ENCODE measurements at places on chromosomes 2 and 18.

DNA sequence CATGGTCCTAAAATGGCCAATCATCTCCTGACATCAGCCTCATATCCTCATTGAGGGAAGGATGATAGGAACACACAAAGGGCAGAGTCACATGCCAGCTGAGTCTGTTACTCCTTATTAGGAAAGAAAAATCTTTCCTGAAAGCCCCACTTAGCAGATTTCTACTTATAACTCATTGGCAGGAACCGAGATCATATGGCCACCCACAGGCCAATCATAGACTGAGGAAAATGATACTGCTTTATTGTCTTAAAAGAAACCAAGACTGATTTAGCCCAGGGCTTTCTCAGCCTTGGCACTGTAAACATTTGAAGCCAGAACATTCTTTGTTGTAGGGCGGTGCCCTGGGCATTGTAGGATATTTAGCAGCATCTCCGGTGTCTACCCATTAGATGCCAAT lies 18.7 kb downstream of the GKN2 start:
- no peak for DNase-seq

DNA sequence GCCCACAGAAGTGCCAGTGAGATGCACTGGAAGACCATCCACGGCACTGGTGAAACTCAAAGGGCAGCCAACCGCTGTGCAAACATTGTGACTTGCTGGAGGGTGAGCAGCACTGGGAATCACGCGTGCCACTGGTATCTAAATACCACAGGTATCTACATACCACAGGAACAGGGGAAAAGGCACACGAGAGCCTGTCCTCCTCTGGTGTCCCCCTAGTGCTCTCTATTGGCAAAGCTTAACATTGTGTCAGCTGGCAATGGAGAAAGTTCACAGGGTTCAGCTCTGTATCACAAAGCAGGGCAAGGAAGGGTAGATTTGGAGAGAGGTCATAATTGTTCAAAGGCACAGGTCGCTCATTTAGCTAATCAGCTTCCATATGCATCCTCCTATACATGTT lies 12.6 kb upstream of the SEC11C start:
- DNase-seq: no peak

DNA sequence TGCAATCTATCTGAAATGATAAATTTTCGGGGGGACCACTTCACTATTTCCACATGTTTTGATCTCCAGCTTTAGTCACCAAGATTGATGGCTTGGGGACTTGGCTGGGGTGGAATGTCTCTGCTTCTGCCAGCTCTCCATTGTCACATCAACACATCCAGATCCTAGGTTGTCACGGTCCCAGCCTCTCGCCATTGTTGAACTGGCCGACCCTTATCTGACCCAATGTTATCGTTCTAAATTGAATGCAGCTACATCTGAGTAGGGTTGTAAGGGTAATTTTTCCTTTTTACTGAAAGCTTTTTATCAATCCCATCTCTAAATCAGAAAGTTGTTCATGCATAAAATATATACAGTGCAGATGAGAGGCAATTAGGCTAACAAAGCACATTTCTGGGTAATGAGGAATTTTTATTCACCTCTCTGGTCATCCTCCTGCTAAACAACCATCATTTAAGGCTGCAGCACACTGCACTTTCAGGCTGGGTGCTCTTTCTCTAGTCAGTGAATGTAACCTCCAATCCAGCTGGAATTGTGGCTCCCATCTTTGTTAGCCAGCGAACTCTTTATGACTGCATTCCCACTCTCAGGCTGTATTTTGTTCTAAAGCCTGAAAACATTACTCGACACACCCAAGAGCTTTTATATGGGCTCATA lies 128.2 kb downstream of the COL4A4 start:
- DNase-seq: no peak

DNA sequence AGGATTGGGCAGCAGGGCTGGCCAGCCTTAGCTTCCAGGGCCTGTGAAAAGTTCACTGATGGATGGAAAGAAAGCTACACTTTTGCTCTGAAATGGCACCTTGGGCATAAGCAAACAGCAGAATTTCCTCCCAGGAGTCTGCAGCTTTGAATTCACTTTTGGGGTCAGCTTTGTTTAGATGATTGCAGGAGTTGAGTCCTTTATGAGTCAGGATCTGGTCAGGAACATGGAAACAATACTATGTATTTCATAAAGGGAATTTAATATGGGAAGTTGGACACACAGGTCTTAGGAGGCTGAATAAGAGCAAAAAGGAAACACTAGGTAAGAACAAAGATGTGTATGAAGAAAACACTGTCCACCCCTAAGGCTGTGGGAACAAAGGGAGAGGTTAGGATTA lies 345.3 kb downstream of the TSN start:
- DNase-seq: no peak

- no peak for DNase-seq
Measured at GRCh38 chr18:44518091-44518615, 162.5 kb upstream of the SETBP1 start.

DNA sequence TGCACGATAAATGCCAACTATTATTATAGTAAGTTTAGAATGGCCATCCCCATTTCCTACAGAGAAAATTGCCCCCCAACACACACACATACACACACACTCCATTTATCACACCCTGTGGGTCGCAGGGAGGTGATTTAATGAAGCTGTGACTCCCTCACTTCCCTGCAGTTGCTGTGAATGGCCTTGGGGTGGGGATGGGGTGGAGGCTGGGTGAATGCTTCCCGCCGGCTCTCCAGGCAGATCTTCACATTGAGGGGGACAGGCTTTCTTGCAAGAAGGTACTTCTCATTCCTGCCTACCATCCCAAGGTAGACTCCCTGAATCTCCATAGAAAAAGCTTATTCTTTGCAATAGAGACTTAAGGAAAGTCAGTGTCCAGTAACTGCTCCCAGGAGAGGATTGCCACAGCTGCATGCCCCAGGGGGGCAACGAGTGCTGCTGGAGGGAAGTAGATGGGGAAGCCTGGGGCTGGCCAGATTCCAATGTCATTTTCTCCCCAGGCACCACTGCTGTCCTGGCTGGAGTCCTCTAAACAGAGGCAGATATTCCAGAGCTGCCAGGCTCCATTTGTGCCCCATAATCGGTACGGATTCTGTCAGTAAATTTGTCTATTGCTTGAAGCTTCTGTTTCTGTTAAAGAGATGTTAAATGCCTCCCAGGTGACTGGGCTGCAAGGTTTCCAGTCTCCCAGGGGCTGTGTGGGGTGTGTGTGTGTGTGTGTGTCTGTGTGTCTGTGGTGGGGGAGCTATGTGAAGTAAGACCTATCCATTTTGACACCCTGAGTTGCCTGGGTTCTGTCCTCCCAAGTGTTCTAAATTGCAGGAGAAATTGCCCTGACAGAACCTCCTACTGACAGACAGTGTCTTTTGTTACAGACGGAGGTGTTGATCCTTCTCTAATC lies 265.5 kb downstream of the SRBD1 start:
- DNase-seq: no peak

GRCh38 chr2:39893616-39894015 lies 114.6 kb upstream of the THUMPD2 start:
- no peak for DNase-seq

DNA sequence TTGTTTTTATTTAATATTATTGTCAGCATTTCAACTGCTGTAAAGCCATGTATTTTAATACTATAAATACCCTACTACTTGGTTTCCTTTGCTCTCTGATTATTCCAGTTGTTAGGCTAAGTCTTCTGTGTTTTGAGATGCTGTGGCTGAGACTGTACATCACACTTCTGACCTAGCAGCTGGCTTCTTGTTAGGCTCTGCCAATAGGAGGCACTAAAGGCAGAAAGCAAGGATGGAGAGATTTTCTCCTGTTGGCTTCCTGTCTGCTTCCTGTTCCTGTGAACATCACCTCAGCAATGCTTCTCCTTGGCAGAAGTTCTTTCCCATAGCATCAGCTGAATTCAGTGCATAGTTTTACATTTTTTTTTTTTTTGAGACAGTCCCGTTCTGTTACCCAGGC lies 68.3 kb upstream of the YPEL5 start:
- no peak for DNase-seq

DNA sequence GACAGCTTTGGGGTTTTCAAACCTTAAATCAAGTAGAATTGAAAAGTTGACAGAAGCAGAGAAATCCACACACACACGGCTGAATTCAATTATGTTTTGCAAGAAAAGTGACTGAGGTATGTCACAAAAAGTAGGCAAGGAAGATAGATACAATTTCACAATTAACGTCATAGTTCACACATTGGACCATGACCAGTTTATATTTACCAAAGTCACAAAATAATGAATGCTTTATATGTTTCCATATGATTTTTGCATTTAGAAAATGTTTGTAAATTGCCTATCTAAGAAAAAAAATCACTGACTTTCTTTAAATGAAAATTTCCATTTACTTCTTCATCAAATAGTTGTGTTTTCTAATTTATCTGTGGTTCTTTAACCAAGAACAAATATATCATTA lies 29.4 kb upstream of the ZNF516 start:
- DNase-seq: no peak

DNA sequence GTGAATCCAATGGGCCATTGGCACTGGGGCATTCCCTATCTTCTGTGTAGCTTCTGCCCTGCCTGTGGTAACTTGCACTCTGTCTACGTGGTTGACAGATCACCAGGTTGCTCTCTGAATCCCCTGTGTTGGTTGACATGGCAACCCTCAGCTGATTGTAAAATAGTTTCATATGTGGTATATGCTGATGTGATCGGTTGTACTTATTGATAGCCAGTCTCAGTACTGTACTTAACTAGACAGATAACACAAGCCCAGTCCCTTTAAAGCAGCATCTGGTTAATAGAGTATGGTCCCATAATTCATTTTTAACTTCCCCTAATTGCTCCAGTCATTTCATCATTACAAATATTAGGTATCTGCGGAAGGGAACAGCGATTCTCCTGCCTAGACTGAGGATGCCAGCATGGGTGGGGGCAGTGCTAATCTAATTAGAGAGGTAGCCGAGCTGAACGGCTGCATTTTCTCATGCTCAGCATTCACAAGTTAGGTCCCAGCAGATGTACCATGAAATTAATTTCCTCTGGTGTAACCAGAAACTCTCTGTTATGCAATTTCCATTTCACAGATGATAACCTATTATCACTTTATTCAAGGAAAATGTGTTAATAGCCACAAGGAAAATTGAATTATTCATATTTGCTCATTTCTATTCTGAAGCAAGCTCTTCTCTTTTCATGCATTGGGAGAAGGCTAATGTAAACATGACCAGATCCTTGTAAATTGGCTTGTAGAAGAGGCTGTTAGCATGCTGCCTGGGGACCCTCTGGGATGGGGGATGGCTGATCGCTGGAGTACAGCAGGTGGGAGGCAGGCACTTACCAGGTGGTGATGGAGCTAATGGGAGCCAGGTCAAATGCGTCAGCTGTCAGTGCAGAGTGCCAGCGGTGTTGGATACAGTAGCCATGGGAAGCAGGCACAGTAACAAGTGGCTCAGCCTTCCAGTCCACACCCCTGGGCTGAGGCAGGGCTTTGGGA lies 608.3 kb downstream of the GALR1 start:
- no peak for DNase-seq

DNA sequence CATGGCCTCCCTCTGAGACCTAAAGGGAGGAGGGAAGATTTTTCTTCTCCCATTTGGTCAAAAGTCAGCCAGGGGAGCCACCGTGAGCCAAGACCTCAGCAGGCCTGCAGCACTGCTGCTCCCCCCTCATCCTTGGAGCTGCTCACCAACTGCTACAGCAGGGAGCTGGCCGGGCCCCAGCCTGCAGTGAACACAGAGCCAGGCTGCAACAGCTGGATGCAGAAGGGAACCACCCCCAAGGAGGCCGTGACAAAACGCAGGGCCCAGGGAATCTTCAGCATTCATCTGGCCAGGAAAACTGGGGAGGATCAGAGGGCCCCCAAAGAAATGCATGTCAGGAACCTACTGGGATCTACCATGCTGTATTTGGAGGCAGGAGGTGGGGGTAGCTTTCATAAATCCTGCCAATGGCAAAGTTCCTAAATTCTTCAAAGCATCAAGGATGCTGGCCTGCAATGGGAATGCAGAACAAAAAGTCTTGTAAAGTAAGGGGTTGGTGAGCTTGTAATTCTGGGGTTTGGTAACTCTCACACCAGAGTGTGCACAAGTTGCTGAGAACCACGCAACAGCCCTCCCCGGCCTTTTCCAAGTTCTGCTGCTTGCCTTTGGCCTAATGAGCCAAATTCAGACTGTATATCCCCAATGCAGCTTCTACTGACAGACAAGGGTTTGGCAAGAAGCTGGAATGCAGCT lies 61.0 kb downstream of the CACNB4 start:
- DNase-seq: no peak

- DNase-seq: no peak
Measured at GRCh38 chr2:37619230-37619958, 52.0 kb downstream of the CDC42EP3 start.

- no peak for DNase-seq
Measured at GRCh38 chr2:174122185-174122584, 126.1 kb downstream of the OLA1 start.

DNA sequence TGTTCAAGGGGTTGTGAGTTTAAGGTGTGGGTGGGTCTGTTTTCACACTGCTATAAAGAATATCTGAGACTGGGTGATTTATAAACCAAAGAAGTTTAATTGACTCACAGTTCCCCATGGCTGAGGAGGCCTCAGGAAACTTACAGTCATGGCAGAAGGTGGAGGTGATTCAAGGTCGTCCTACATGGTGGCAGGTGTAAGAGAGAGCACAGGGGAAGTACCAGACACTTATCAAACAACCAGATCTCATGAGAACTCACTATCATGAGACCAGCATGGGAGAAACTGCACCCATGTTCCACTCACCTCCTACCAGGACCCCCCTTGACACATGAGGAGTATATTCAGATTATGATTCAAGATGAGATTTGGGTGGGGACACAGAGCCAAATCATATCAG lies 38.0 kb downstream of the RHBDD1 start:
- DNase-seq: no peak

DNA sequence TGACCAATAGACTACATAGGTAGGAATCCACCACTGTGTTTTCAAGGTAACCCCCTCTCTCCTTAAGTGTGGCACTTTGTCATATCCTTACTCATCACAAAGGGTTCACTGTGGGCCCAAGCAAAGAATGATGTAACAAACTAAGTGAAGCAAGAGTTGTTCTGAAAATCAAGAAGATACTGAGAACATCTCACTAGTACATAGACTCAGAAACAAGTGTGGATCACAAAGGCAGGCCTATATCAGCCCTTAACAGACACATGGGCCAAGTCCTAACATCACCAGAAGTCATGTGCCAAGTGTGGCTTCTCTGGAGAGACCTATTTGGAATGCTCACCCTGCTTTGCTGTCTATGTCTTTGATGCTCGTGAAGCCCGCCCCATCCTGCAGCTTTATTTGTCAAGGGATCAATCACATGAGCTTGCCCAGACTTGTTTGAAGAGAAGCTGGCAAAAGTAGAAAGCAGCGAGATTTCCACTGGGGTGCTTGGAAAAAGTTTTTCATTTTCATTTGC lies 131.2 kb upstream of the TTC39C start:
- no peak for DNase-seq

GRCh38 chr2:46072101-46072820 lies 224.9 kb upstream of the EPAS1 start:
- DNase-seq: no peak
